ENCODE measurements at places on chromosomes 5 and 9.
A peak's percentile ranks its signal among the peaks of the same experiment; 100 is the strongest.

GRCh38 chr5:33120671-33121070 is 320.1 kb upstream of the TARS1 start:
- no peak for DNase-seq

DNA sequence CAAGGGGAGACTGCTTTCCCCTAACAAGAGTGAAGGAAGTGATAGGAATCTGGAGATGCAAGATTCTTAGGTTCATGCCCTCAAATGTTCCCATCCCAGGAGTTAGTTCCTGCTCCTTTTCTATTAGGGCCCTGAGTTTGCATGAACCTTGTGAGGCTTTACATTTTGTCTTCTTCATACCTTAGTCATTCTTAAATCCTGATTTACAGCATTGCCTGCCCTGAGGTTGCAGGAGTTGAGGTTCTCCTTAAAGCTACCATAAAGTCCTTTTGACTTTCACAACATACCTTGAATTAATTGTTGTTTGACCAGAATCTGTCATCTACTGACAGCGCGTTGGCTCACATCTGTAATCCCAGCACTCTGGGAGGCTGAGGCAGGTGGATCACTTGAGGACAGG is 151.5 kb upstream of the ABCA1 start:
- DNase-seq, result no peak

DNA sequence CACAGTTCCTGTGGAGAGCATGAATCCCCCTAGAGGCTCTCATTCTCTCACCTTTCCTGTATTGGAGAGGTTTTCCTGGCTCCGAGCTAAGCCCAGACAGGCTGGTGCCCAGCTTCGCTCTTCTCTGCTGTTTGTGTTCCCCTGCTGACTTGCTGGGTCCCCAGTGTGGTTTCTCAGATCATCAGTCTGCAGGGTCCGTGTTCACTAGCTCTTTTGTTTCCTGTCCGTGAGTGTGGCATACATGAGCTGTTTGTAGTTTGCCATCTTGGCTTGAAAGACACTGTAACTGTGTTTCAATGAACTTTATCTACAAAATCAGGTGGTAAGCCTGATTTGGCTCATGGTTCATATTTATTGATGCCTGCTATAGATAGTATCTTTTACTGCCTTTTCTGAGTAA is 23.8 kb downstream of the LOX start:
- no peak for DNase-seq

GRCh38 chr9:1071730-1072129 is 21.6 kb downstream of the DMRT2 start:
- DNase-seq, result no peak

GRCh38 chr9:73219985-73220626 is 68.4 kb downstream of the ANXA1 start:
- DNase-seq, result peak; percentile 18
